GM13976 (cell line): ENCODE measurements at places on chromosomes 1 and 21.

DNA sequence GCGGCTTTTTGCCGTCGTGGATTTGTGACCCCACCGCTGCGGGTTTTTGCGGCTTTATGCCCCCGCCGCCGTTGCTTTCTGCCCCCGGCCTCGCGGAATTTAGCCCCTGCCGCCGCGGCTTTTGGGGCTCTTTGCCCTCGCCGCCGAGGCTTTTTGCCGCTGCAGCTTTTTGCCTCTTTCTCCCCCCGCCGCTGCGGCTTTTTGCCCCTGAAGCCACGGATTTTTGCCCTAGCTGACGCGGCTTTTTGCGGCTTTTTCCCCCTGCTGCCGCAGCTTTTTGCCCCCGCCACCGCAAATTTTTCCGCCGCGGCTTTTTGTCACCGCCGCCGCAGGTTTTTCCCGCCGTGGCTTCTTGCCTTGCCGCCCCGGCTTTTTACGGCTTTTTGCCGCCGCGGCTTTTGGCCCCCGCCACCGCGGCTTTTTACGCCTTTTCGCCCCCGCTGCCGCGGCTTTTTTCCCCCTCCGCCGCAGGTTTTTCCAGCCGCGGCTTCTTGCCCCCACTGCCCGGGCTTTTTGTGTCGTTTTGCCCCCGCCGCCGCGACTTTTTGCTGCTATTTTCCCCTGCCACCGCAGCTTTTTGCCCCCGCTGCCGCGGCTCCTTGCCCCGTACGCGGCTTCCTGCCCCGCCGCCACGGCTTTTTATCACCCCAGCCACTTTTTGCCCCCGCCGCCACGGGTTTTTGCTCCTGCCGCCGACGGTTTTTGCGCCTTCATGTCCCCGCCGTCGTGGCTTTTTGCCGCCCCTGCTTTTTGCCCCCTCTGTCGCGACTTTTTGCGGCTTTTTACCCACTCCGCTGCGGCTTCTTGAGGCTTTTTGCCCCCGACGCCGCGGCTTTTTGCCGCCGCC is 3933.6 kb downstream of the SRGAP2C start:
- no peak for DNase-seq

GRCh38 chr1:93878501-93878888 is 511 bp downstream of the DNTTIP2 start:
- peak; percentile 71 for DNase-seq

DNA sequence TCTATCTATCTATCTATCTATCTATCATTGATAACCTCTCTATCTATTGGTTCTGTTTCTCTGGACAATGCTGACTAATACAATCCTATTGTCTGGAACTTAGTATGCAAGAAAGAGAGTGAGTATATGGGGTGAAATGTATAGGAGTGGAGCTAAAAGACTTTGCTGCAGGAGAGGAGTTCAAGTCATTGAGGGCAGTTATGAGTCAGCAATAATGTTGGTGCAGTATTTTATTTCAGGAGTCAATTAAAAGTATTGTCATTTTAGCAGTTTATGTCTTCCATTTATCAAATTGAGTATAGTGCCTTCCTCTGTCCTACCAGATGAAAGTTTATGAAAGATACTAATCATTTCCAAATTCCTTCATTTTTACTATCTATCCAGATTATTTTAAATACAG is 55.8 kb downstream of the MAP3K7CL start:
- no peak for DNase-seq

- no peak for DNase-seq
These were observed 601.1 kb downstream of the USP25 start for GRCh38 chr21:16330908-16331268.

- DNase-seq = no peak
These were observed 55.5 kb upstream of the TLR5 start for GRCh38 chr1:223198628-223198965.

GRCh38 chr1:81899214-81899821 is 98.6 kb downstream of the ADGRL2 start:
- no peak for DNase-seq

DNA sequence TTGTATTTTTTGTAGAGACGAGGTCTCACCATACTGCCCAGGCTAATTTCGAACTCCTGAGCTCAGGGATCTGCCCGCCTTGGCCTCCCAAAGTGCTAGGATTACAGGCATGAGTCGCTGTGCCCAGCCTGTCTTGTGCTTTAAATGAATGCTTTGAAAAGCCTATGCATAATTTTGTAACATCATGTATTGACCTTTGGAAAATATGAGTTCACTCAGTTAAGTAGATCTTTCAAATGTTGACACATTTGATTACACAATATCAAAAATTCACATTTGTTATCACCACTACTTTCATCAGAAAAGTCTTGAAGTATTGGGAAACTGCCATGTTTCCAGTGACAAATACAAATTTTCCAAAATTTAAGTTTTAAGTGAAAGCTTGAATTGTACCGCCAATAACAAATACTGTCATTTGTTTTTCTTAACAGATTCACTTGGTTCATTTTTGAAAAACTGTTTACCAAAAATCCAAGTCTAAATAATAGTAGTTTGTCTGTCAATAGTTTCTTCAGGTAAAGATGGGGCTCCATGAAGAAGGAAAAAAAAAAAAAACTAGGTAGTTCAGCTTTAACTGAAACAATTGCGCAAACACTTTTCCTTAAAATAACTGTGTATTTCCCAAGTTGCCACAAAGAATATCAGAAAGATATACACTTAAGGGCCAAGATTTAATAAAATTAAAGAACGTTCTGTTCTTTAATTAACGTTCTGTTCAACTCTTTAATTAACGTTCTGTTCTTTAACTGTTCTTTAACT is 233.2 kb upstream of the NR5A2 start:
- no peak for DNase-seq

- peak; percentile 63 for DNase-seq
These were observed 15.8 kb downstream of the SYNJ1 start for GRCh38 chr21:32712043-32712442.

- DNase-seq = peak; percentile 51
These were observed 13.5 kb downstream of the CITED4 start for GRCh38 chr1:40848530-40849189.
